ENCODE measurements at places on chromosomes 6 and 20.

DNA sequence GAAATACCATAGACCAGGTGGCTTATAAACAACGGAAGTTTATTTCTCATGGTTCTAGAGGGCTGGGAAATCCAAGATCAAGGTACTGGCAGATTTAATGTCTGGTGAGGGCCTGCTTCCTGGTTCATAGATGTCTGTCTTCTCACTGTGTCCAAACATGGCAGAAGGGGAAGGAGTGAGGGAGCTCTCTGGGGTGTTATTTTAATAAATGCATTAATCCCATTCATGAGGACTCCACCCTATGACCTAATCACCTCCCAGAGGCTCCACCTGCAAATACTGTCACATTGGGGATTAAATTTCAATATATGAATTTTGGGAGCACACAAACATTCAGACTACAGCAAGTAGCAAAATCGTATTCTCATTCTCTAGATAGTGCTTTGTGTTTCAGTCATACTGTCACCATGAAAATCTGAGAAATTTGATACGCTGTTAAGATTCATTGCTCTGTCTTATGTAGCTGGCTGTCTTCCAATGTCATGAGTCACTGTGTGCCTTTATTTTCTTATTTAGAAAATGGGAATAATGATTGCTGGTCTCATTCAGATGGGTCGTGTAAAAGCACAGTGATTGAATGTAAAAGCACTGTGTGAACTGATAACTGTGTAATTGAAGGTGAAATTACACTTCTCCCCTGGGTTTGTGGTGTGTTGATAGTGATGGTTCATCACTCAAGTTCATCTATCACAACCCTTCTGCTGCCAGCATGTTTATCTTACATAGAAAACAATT lies 8.9 kb upstream of the ERVFRD-1 start:
- peak; percentile 47 for DNase-seq

DNA sequence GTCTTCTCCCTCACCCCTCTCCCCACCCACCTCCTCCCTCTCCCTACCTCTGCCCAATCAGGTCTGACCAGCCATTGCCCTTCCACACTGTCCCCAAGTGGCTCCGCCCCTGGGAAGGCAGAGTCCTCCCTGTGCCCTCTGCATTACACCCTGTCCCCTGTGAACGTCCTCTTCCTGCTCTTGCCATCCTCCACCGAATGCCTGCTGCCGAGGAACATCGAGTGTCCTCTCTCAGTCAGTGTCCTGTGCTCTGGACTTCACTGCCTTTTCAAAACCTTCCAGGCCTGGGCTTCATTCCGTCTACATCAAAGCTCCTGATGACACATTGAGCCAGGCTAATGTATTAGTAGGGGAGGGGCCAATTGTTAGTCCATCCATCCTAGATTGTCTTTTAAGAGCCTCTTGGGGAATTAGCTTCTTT lies 3.3 kb upstream of the PACSIN1 start:
- peak; percentile 57 for DNase-seq

GRCh38 chr20:1255675-1256074 lies 10.4 kb upstream of the SNPH start:
- no peak for DNase-seq

- no peak for DNase-seq
Measured at GRCh38 chr6:158357570-158358216, 45.4 kb downstream of the TULP4 start.

All from EL (cell line).